Regular cardiac myocyte (primary cell): ENCODE measurements at places on chromosomes 5 and 9. TPM values are rescaled to one million over a fixed set of nuclear protein-coding genes. Genes with fewer than 3 reads are reported as not detected.

ANKRD34B gene
- not detected in 2 replicates for total RNA-seq

MRPS30 gene
- total RNA-seq: 56.6 and 70.2 TPM in 2 replicates

DIMT1 gene
- total RNA-seq: 36.9 and 50.6 TPM in 2 replicates

ZNF484 gene
- 11.3 and 17.5 TPM in 2 replicates for total RNA-seq

BTNL3 gene
- total RNA-seq: not detected in 2 replicates

TSC1 gene
- 26.5 and 34.1 TPM in 2 replicates for total RNA-seq
